NCI-H345 (cell line): ENCODE measurements at places on chromosomes 12 and 14.

DNA sequence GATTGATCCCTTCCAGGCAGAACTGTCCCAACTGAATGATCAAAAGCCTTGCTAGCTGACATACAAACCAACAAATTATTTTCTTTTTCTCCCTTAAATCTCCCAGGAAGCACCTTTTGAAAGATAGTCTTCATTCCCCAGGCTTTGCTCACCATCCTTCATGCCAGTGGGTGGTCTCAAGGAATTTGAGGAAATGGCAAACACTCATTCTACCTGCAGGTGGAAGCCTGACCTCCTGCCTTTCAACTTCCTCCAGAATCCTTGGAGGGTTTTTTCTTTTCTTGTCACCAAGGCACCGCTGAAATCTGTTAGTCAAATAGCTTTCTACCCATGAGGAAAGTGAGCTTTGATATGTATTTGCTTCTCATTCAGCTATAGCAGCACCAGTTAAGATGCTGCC, 128.5 kb downstream of the WIF1 start:
- DNase-seq: no peak

GRCh38 chr14:52868911-52869618, 77.7 kb upstream of the GNPNAT1 start:
- no peak for DNase-seq

DNA sequence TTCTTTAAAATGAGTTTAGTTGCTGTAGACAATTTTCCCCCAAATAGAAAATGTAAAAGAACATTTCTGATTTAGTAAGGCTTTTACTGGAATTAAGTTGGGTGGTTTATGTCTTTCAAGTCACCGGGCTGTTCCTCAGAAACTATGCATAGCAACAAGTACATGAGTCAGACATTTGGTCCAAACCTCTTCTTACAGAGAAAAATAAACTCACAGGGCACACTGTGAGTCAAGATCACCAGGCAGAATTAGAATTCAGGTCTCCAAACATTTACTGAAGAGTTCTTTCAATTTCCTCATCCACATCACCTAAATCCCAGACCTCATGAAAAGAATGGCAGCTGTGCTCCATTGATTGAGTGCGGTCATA, 476.1 kb upstream of the SOX5 start:
- no peak for DNase-seq

DNA sequence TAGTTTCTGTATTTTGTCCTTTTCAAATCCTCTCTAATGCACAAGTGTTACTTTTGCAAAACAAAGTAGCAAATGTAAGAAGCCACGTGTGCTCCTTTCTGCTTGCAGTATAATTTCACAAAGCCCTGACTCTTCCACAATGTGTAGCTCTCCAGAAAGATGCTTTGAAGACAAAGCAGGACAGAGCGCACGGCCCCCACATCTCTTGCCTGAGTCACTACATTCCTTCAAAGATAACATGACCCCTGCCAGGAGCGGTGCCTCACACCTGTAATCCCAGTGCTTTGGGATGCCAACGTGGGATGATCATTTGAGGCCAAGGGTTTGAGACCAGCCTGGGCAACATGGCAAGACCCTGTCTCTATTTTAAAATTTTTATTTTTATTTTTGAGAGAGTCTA, 40.5 kb downstream of the JAG2 start:
- DNase-seq: no peak

DNA sequence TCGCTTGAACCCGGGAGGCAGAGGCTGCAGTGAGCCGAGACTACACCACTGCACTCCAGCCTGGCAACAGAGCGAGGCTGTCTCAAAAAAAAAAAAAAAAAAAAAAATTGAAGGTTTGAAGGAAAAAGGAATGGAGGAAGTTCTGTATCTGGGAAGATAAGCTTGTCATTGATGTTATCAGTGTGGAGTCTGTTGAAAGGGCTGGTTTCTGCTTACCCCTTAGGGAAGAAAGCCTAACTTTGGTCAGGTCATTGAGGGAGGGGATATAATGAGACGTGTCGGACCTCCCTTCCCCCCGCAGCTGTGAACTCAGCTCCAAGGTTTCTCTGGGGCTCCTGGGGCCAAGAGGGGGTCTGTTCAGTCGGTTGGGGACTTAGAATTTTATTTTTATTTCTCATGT, 16.4 kb downstream of the DAO start:
- DNase-seq: no peak

DNA sequence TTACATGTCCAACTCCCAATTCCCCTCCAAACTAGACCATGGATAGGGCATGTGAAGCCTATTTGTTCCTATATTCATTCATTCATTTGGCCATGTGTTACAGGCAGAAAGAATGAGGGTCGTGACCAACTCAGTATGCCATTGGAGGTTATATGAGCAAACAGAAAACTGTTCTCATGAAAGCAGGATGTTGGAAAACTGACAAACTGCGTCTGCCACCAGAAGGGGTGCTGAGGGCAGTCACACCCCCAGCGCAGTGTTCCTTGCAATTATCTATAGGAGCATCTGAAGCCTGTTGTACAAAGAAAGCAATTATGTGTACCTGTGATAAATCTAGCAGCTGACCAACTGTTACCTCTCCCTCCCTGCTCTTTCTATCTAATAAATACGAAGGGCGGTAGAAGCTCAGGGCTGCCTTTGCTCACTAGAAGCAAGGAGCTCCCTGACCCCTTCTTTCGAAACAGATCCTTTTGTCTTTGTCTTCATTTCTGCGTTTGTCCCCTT, 21.1 kb downstream of the ENTPD5 start:
- no peak for DNase-seq

DNA sequence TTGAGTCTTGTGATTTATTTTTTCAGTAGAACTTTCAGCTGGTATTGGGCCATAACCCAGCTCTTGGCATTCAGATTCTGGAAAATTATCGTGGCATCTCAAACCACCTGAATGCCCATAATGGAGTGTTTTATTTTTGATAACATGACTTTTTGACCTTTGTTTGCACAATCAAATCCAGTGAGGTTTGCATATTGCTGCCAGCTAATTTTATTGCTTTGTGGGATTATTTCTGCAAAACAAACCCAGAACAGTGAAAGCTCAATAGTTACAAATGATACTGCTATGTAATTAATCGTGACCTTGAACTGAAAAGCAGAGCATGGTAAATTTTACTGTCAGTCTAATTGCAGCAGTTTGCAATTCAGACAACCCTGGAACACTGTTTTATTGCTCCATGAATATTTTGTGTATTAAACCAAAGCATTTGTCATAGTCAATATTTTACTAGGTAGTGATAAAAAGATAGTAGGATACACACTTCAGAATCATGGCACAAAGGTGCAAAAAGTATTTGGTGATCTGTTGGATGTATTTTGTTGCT, 255.2 kb upstream of the NAV3 start:
- DNase-seq: no peak

- DNase-seq: peak; percentile 89
Measured at GRCh38 chr14:42222924-42223471, 616.3 kb downstream of the LRFN5 start.

- no peak for DNase-seq
Measured at GRCh38 chr12:107649661-107650061, 35.9 kb upstream of the PWP1 start.

DNA sequence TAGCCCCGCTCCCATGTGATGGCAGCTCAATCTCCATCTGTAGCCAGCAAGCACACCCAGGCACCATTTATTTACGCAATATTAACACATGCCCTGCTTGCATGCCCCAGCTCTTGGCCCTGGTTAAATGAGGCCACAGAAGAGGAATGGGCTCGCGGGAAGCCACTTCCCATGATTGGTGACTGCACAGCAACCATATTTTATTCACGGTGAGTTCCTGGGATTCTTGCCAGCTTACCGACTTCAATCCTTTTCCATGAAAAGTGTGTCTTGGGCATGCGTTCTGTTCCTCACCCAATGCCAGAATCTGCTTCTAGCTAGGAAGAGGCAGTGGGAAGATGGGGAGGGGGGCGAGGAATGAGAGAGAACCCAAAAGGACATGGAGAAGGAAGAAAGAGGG, 54.7 kb downstream of the PITPNM2 start:
- no peak for DNase-seq

GRCh38 chr14:64971943-64972791, at the start of gene RAB15:
Gene RAB15 (minus strand): TSS chr14:64972336. CDS start chr14:64972076, 260 bp downstream.
- DNase-seq: peak; percentile 60

- DNase-seq: no peak
Measured at GRCh38 chr12:12541782-12542181, 20.9 kb downstream of the DUSP16 start.

DNA sequence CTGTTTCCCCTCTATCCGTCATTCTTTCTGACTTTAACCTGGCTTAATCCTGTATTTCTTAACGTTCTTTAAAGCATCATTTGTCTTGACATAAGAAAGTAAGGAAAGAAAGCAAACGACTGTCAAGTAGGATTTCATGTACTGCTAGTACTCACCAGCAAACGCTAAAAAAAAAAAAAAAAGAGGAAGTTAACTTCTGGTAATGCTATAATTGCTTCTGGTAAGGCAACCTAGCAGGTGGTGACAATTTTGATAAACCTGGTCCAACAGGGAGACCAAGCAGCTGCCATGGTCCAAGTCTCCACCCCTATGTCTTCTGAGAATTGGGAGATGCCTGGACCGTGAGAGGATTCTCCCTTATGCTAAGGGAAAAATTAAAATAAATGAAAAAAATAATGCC, 306.6 kb downstream of the DAD1 start:
- no peak for DNase-seq

DNA sequence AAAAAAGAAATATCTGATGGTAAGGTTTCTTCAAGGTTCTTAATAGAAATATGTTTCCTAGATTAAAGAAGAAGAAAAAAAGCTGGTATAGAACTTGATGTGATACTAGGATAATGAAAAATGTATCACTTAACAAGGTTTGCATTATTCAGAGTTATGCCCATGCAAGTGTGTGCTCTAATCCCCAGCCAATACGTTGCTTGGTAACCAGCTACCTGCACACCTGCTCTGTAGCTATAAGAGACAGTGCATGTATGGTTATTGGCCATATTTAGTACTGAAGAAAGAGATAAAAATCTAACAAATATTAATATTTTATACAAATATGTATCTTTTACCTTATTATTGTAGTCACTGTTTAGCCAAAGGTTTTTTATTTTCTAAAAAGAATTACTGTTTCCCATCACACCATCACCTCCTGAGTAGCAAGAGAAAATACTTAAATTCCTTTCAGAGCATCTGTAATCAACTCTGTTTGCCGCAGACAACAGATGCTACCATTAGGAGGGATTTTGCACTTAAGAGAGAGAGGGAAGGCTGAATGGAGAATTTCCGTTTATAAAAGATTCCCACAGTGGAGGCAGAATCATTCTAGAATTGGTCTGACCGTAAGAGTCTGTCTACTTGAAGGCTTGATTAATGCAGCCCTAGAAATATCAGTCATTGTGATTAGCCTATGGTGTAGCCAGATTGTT, 115.6 kb downstream of the NEDD1 start:
- peak; percentile 86 for DNase-seq

DNA sequence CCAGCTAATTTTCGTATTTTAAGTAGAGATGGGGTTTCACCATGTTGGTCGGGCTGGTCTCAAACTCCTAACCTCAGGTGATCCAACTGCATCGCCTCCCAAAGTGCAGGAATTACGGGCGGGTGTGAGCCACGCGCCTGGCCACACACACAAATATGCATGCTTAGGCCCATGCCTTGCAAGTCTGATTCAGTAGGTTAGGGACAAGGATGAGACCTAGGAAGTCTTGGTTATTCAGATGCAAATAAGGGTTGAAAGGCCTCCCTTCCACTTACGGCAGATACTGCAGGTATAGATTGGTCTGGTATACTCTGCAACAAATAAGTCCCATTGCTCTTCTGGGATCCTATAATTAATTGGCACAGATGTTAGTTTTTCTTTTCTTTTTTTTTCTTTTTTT, 32.9 kb downstream of the TXNRD1 start:
- DNase-seq: no peak

- DNase-seq: no peak
Measured at GRCh38 chr14:31945074-31945613, 132.0 kb upstream of the ARHGAP5 start.

- no peak for DNase-seq
Measured at GRCh38 chr12:46439793-46440511, 67.4 kb upstream of the SLC38A2 start.

- DNase-seq: no peak
Measured at GRCh38 chr12:43115441-43116160, 436.4 kb downstream of the ADAMTS20 start.

GRCh38 chr12:96452261-96452922, 37.0 kb upstream of the CFAP54 start:
- no peak for DNase-seq

- no peak for DNase-seq
Measured at GRCh38 chr14:74840603-74841030, 35.3 kb downstream of the PROX2 start.

DNA sequence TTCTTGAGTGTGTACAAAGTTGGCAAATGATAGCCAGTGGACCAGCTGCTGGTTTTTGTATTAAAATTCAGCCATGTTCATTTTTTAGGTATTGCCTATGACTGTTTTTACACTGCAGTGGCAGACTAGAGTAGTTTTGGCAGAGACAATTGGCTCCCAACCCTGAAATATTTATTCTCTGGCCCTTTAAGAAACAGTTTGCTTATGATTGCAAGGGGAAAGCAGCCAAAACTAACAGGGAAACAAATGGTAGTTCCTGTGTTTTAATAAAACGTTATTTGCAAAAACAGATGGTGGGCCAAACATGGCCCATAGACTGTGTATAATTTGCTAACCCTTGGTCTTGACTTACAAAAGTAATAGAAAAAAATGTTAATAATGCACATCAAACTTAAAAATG, 110.2 kb downstream of the ALX1 start:
- no peak for DNase-seq
